Naive thymus-derived CD4-positive, alpha-beta T cell (primary cell): ENCODE measurements at places on chromosomes 7 and 10.

DNA sequence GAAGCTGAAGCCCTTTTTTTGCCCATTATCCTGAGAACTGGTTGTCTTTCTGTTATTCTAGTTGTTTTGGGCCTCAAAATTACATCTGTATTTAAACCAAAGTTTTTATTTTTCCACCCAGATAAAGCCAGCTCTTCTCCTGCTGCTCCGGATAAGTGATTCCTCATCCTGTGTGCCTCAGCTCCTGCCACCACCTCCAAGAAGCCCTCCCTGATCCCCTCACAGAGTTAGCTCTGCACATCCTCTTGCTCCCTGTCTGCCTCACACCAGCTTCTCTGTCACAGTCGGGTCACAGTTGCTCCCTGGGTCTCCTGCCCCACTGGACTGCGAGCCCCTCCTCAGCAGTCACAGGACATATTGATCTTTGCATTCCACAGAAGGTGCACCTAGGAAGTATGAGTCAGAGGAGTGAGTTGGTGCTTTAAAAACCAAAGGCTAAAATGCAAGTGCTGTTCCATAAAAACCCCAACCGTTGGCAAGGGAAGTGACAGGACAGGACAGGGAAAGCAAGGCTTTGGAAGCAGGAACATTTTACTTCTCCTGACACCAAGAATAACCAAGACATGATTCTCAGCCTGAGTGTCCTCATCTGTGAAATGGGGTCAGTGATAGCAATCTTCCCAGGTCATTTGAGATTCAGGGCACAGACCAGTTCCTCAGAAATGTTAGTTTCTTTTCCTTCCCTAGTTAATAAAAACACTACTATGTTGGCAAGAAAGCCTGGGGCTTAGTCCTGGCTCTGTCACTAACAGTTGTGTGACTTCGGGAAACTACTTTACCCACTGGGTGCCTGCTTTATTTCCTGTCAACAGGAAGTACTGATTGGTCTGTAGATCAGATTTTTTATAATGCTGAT is 36.5 kb upstream of the EEPD1 start:
- no peaks in the 10 kb centered on the region for H3K36me3 ChIP-seq
- peaks cover 13% of the 10 kb centered on the region for H3K4me1 ChIP-seq
- H3K27ac ChIP-seq = no peak overlapping the region
- no peaks in the 10 kb centered on the region for H3K27me3 ChIP-seq
- no peak overlapping the region for H3K4me3 ChIP-seq

DNA sequence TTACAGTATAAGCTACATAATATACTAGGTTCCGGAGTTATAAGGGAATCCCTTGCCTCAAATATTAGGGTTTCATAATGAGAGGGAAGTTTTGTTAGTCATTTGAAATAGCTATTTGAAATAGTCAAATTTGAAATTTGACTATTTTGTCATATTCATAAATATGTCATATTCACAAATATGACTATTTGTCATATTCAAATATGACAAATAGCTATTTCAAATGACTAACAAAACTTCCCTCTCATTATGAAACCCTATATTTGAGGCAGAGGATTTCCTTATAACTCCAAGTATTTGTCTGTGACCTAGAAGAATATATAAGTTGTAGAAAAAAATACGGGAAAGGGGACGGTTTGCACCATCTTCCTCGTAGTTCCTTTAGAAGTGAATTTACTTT is 76.6 kb downstream of the HDAC9 start:
- no peaks in the 10 kb centered on the region for H3K27me3 ChIP-seq
- H3K4me3 ChIP-seq = no peak overlapping the region
- no peaks in the 10 kb centered on the region for H3K4me1 ChIP-seq
- H3K36me3 ChIP-seq = no peaks in the 10 kb centered on the region
- no peak for DNase-seq

DNA sequence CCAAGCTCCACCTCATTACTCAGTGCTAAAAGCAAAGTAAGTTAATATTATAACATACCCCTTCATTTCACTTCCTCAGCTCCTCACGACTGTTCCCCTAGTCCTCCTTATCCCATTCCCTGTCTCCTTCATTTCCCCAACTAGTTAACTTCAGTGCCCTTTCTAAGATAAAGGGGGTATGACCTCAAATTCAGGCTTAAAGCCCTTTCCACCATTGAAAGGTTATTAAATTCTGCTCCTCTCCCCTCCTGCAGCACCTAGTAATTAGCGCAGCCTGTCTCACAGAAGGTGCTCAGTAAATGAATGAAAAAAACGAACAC is 1.0 kb downstream of the CRPPA start:
- no peaks in the 10 kb centered on the region for H3K36me3 ChIP-seq
- H3K4me3 ChIP-seq = peak overlapping the region; percentile 93
- no peak for DNase-seq
- H3K27ac ChIP-seq = peak overlapping the region; percentile 78
- no peaks in the 10 kb centered on the region for H3K27me3 ChIP-seq

GRCh38 chr10:124315591-124316270 is 103.0 kb downstream of the OAT start:
- H3K36me3 ChIP-seq = no peaks in the 10 kb centered on the region
- no peak overlapping the region for H3K27ac ChIP-seq
- no peak for DNase-seq
- H3K27me3 ChIP-seq = no peaks in the 10 kb centered on the region
- H3K4me3 ChIP-seq = no peak overlapping the region

DNA sequence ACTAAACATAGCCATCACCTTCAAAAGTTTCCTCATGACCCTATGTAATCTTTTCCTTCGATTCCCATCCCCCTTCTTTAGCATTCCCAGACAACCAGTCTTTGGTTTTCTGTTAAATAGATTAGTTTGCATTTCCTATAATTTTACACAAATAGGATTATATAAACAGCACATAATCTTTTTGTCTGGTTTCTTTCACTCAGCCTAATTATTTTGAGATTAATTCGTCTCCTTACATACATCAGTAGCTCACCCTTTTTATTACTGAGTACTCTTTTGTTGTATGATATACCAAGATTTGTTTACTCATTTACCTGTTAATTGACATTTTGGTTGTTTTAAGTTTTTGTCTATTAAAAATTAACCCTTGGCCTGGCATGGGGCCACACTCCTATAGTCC is 354.7 kb upstream of the CHRM2 start:
- H3K36me3 ChIP-seq = no peaks in the 10 kb centered on the region
- no peaks in the 10 kb centered on the region for H3K27me3 ChIP-seq
- no peaks in the 10 kb centered on the region for H3K4me1 ChIP-seq

DNA sequence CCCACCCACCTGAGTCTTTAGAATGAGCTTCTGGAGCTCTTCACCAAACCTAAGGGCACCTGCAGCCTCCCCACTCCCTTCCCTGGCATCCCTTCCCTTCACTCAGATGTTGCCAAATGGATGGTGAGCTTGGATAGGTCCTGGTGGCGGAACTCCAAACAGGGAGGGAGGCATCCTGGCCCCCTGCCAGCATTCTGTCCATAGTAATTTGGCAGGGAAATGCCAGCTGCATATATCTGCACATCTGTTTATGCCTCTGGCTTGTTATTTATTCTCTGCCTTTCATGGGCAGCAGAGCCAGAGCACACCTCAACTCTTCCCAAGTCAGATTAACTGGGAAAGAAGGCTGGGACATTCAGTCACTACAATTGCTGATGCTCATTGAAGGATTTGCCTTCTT is 18.1 kb downstream of the KAZALD1 start:
- H3K4me3 ChIP-seq = no peak overlapping the region
- H3K36me3 ChIP-seq = no peaks in the 10 kb centered on the region
- no peaks in the 10 kb centered on the region for H3K4me1 ChIP-seq
- H3K27me3 ChIP-seq = no peaks in the 10 kb centered on the region
- no peak overlapping the region for H3K27ac ChIP-seq
- no peak for DNase-seq

- H3K27ac ChIP-seq = peak overlapping the region; percentile 79
- no peak for DNase-seq
- peak overlapping the region; percentile 85 for H3K4me3 ChIP-seq
- peaks cover 6% of the 10 kb centered on the region for H3K36me3 ChIP-seq
- no peaks in the 10 kb centered on the region for H3K27me3 ChIP-seq
- H3K4me1 ChIP-seq = peaks cover 11% of the 10 kb centered on the region
Measured at GRCh38 chr10:45593938-45594275, 78.7 kb downstream of the ZFAND4 start.

GRCh38 chr10:14654821-14655382 is 119.8 kb downstream of the FAM107B start:
- no peak for DNase-seq
- peak overlapping the region; percentile 53 for H3K27ac ChIP-seq
- peaks cover 37% of the 10 kb centered on the region for H3K4me1 ChIP-seq
- H3K4me3 ChIP-seq = no peak overlapping the region
- no peaks in the 10 kb centered on the region for H3K27me3 ChIP-seq
- H3K36me3 ChIP-seq = no peaks in the 10 kb centered on the region

- peaks cover 79% of the 10 kb centered on the region for H3K4me1 ChIP-seq
- H3K36me3 ChIP-seq = no peaks in the 10 kb centered on the region
- peak overlapping the region; percentile 10 for H3K4me3 ChIP-seq
- H3K27me3 ChIP-seq = no peaks in the 10 kb centered on the region
Measured at GRCh38 chr7:50262916-50263690, 41.4 kb upstream of the IKZF1 start.

DNA sequence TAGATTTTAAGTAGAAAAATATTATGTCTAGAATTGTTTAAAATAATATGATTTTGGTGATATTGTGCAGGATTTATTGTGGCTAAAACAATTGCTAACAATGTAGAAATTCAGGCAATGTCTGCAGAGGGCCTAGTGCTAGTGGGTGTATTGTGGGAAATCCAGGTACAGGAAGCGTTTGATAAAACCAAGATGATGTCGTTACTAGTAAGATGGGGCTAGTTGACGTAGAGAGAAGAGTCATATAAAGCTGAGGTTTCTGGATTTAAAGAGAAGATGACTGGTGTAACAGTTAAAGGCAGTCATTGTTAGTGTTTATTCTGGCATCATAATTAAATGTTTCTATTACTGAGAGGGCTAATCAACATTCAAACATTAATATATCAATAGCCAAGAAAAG is 43.5 kb downstream of the ADK start:
- H3K4me1 ChIP-seq = peaks cover 18% of the 10 kb centered on the region
- H3K27me3 ChIP-seq = no peaks in the 10 kb centered on the region
- DNase-seq = peak; percentile 59
- no peak overlapping the region for H3K27ac ChIP-seq
- H3K36me3 ChIP-seq = no peaks in the 10 kb centered on the region

- no peaks in the 10 kb centered on the region for H3K4me1 ChIP-seq
- H3K27me3 ChIP-seq = no peaks in the 10 kb centered on the region
- H3K4me3 ChIP-seq = no peak overlapping the region
Measured at GRCh38 chr10:96746503-96746902, 26.2 kb upstream of the PIK3AP1 start.

GRCh38 chr7:73994023-73994422 is 34.0 kb upstream of the ELN start:
- no peaks in the 10 kb centered on the region for H3K27me3 ChIP-seq
- no peak for DNase-seq
- H3K4me1 ChIP-seq = no peaks in the 10 kb centered on the region
- H3K36me3 ChIP-seq = no peaks in the 10 kb centered on the region
- H3K4me3 ChIP-seq = no peak overlapping the region

DNA sequence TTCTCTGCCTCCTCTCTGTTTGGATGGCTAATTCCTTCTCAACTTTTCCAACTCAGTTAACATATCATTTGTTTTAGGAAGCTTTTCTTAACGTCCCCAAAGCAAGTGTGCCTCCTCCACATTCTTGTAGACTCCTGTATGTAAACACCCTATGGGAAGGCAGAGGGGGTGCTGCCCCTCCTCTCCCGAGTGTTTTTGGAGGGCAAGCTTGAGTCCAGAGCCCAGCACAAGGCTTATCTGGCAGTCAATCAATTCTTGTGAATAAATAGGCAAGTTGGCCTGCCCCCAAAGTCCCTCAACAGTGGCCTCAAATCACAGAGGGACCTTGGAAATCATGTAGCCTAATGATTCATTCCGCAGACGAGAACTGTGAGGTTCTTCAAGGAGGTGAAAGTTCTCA is 305.6 kb downstream of the RPS24 start:
- H3K4me1 ChIP-seq = no peaks in the 10 kb centered on the region
- no peak overlapping the region for H3K4me3 ChIP-seq
- H3K36me3 ChIP-seq = no peaks in the 10 kb centered on the region
- no peak overlapping the region for H3K27ac ChIP-seq
- DNase-seq = no peak

GRCh38 chr10:125343118-125343925 is 183.0 kb upstream of the CTBP2 start:
- no peaks in the 10 kb centered on the region for H3K36me3 ChIP-seq
- no peak for DNase-seq
- H3K4me1 ChIP-seq = no peaks in the 10 kb centered on the region
- H3K27me3 ChIP-seq = no peaks in the 10 kb centered on the region
- H3K27ac ChIP-seq = no peak overlapping the region
- H3K4me3 ChIP-seq = no peak overlapping the region

GRCh38 chr10:87598700-87599099 is 61.0 kb upstream of the PAPSS2 start:
- no peaks in the 10 kb centered on the region for H3K27me3 ChIP-seq
- H3K4me1 ChIP-seq = no peaks in the 10 kb centered on the region
- H3K4me3 ChIP-seq = no peak overlapping the region
- no peak for DNase-seq
- H3K36me3 ChIP-seq = no peaks in the 10 kb centered on the region

- no peak overlapping the region for H3K4me3 ChIP-seq
- DNase-seq = no peak
- no peak overlapping the region for H3K27ac ChIP-seq
- no peaks in the 10 kb centered on the region for H3K27me3 ChIP-seq
- H3K4me1 ChIP-seq = no peaks in the 10 kb centered on the region
Measured at GRCh38 chr7:116665332-116665996, 6.5 kb upstream of the MET start.

DNA sequence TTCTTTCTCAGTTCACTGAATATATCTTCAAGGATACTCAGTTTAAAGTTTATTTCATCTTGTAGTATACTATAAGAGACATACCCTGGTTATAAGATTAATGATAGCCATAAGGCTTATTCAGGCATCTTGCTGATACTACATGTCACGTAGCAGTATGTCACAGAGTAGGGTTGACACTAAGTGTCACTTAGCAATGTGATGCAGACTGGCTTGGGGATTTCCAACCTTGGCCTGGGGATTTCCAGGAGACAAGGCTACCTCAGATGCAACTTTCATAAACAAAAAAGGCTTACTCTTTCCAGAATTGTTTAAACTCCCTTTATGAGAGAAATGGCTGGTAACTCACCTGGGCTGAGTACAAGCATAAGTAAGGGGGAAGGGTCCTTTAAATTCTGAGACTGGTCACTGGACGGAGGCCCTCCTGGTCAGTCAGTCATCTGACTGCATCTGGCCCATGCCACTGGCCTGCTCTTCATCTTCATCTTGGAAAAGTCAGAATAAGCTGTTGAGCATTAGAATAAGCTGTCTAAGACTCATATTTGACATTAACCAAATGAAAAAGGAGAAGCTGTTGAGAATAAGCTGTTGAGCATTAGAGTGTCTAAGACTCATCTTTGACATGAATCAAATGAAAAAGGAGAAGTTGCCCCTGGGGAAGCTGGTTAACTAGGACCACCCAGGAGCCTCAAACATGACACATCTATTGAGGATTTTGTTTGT is 9.5 kb downstream of the SLC13A1 start:
- DNase-seq = no peak
- no peaks in the 10 kb centered on the region for H3K4me1 ChIP-seq
- H3K4me3 ChIP-seq = no peak overlapping the region
- no peaks in the 10 kb centered on the region for H3K27me3 ChIP-seq
- no peaks in the 10 kb centered on the region for H3K36me3 ChIP-seq
